ENCODE measurements at places on chromosomes 5 and 9. TPM values are rescaled to one million over a fixed set of nuclear protein-coding genes. Genes with fewer than 3 reads are reported as not detected.

IL3 gene
- not detected for total RNA-seq

TMEFF1 gene
- total RNA-seq: 1.9 TPM

OMD gene
- not detected for total RNA-seq

SH3GL2 gene
- 0.04 TPM for total RNA-seq

OR2V1 gene
- total RNA-seq: not detected

FCN2 gene
- total RNA-seq: not detected

TAF11L5 gene
- total RNA-seq: not detected

TOMM5 gene
- total RNA-seq: 450 TPM

GNA14 gene
- total RNA-seq: not detected

EGR1 gene
- total RNA-seq: 4.5 TPM

TMOD1 gene
- 0.04 TPM for total RNA-seq

- H3K4me1 ChIP-seq: no peaks in the 10 kb centered on the region
- peaks cover 10% of the 10 kb centered on the region for H3K27me3 ChIP-seq
- H3K36me3 ChIP-seq: no peaks in the 10 kb centered on the region
- no peak overlapping the region for H3K27ac ChIP-seq
Observed at GRCh38 chr9:88590558-88591146, 55.7 kb downstream of the NXNL2 start.

- no peaks in the 10 kb centered on the region for H3K36me3 ChIP-seq
- no peaks in the 10 kb centered on the region for H3K27me3 ChIP-seq
- H3K27ac ChIP-seq: peak overlapping the region; percentile 69
Observed at GRCh38 chr5:173826086-173826427, 62.1 kb upstream of the CPEB4 start.

- H3K27ac ChIP-seq: no peak overlapping the region
- H3K36me3 ChIP-seq: no peaks in the 10 kb centered on the region
- no peak for DNase-seq
- no peak overlapping the region for H3K4me3 ChIP-seq
Observed at GRCh38 chr5:91103353-91104061, 279.6 kb downstream of the ARRDC3 start.

- H3K4me3 ChIP-seq: no peak overlapping the region
- H3K36me3 ChIP-seq: no peaks in the 10 kb centered on the region
- no peak for DNase-seq
- no peaks in the 10 kb centered on the region for H3K27me3 ChIP-seq
- H3K4me1 ChIP-seq: no peaks in the 10 kb centered on the region
Observed at GRCh38 chr5:154221371-154221896, 30.9 kb downstream of the GALNT10 start.

GRCh38 chr5:77423022-77423750, 68.9 kb downstream of the WDR41 start:
- H3K36me3 ChIP-seq: no peaks in the 10 kb centered on the region
- H3K4me3 ChIP-seq: no peak overlapping the region
- DNase-seq: no peak
- H3K27me3 ChIP-seq: no peaks in the 10 kb centered on the region

- peaks cover 35% of the 10 kb centered on the region for H3K4me1 ChIP-seq
- H3K36me3 ChIP-seq: no peaks in the 10 kb centered on the region
- no peak for DNase-seq
- peaks cover 4% of the 10 kb centered on the region for H3K27me3 ChIP-seq
Observed at GRCh38 chr9:130426883-130427282, 17.9 kb upstream of the ASS1 start.

- no peak for DNase-seq
- H3K27ac ChIP-seq: no peak overlapping the region
- peaks cover 8% of the 10 kb centered on the region for H3K27me3 ChIP-seq
- H3K4me3 ChIP-seq: no peak overlapping the region
Observed at GRCh38 chr9:116151966-116152381, 1.6 kb upstream of the PAPPA start.

DNA sequence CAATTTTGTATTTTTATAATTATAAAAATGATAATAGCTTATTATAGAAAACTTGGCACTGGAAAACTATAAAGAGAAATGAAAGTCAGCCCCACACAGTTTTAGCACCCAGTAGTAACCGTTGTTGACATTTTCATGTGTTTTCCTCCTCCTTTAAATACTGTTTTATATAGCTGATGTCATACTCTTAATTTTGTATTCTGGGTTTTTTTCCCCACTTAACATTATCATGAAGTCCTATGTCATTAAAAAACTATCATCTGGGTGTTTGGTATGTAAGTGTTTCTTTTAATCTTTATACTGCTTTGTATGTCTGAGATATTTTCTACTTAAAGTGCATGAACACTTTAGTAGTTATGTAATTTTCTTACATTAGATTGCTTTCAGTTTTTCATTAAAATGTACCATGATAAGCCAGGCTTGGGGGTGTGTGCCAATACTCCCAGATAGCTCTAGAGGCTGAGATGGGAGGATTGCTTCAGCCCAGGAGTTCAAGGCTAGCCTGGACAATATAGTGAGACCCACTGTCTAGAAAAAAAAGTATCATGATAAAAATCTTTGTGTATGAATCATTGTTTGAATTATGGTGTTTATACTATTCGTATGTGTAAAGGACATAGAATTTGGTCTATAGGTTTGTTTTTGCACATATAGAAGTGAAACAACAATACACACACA, 2.7 kb downstream of the RAD50 start:
- peaks cover 30% of the 10 kb centered on the region for H3K4me1 ChIP-seq
- no peak for DNase-seq
- no peak overlapping the region for H3K27ac ChIP-seq
- no peaks in the 10 kb centered on the region for H3K27me3 ChIP-seq

GRCh38 chr5:90802474-90803317, 244.1 kb downstream of the ADGRV1 start:
- H3K4me3 ChIP-seq: no peak overlapping the region
- no peaks in the 10 kb centered on the region for H3K4me1 ChIP-seq
- no peaks in the 10 kb centered on the region for H3K36me3 ChIP-seq
- no peak overlapping the region for H3K27ac ChIP-seq

GRCh38 chr9:71010258-71010657, 111.2 kb downstream of the TRPM3 start:
- no peaks in the 10 kb centered on the region for H3K36me3 ChIP-seq
- no peak overlapping the region for H3K27ac ChIP-seq
- DNase-seq: no peak
- H3K4me1 ChIP-seq: no peaks in the 10 kb centered on the region

- H3K4me1 ChIP-seq: no peaks in the 10 kb centered on the region
- no peaks in the 10 kb centered on the region for H3K27me3 ChIP-seq
- no peaks in the 10 kb centered on the region for H3K36me3 ChIP-seq
Observed at GRCh38 chr5:175252234-175252805, 191.7 kb downstream of the DRD1 start.

DNA sequence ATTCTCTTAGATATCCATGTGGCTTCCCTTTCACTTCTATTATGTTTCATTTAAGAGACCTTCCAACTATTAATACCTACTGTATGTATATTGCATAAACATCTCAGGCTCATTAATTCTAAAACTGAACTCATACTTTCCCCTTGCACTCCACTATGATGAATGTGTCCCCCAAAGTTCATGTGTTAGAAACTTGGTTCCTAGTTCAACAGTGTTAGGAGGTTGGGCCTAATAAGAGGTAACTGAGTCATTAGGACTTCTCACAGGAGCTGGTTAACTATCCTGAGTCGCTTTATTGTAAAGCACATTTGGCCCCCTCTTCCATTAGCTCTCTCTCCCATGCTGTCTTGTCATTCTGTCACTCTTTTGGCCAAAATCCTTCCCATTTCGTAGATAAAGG, 22.0 kb downstream of the ANKHD1 start:
- DNase-seq: no peak
- H3K36me3 ChIP-seq: no peaks in the 10 kb centered on the region
- H3K4me3 ChIP-seq: no peak overlapping the region
- no peak overlapping the region for H3K27ac ChIP-seq

DNA sequence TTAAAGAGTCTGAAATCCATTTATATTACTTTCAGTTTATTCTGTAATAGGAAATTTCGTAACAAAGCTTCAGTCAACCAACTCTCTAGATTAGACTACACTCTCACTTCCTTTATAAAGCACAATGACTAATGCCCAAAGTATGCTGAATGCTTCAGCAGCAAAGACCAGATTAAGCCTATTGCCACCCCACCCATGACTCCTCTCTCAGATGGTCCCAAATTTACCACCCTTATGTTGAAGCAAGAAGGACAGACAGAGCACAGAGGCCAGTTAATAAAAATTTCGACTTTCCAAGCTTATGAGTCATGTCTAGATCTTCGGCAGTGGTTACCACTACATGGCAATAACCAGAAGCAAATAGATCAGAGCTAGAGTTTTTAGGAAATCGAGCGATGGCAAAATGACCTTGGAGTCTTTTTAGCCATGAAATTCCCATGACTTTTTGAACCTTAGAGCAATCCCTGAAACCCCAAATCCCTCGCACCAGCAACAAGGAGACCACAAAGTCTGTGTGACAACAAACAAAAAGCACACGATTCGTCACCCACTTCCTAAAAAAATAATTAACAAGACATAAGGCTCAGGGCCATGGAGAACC, 287.8 kb upstream of the RASA1 start:
- DNase-seq: peak; percentile 3
- no peaks in the 10 kb centered on the region for H3K4me1 ChIP-seq
- H3K27ac ChIP-seq: no peak overlapping the region
- no peaks in the 10 kb centered on the region for H3K36me3 ChIP-seq
- H3K4me3 ChIP-seq: no peak overlapping the region

DNA sequence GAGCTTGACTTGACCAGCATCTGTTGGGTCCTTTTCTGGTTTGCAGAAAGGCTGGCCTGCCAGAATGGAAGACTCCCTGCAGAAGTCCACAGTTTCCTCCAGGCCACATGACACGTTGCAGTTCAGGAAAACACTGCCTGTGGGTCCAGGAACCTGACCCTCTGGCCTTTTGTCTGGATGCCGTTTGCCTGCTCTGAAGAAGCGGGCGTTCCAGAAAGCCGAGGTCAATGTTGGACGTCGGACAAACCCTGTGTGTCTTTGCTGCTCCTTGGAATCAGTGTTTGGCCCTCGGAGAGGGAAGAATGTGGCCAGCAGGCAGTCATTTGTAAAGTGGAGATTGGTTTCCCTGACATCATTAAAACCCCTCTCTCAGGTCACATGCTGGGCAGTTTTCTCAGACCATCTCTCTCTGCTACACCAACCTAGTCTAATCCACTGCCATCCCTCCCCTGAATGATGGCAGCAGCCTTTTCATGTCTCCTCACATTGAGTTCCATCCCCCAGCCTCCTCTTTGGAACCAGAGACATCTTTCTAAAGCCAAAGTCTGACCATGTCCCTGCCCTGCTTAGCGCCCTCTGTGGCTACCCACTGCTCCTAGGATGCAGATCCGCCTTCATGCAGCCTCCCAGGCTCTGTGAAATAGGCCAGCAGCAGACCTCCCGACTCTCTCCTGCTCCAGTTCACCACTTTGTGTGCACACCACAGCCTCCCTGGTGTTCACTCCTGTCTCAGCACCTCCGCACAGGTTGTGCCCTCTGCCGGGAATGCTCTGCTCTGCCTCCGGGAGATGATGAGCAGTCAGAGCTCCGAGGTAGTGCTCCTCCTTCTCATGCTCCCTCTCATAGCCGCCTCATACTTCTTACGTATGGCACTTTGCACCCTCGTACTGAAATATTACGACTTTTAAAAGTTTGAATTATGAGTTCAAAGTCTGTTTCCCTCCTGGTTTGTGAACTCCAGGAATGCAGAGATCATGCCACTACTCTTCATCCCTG, 75.6 kb downstream of the RALGPS1 start:
- H3K4me3 ChIP-seq: no peak overlapping the region
- H3K36me3 ChIP-seq: no peaks in the 10 kb centered on the region
- peaks cover 15% of the 10 kb centered on the region for H3K4me1 ChIP-seq
- no peak overlapping the region for H3K27ac ChIP-seq
- H3K27me3 ChIP-seq: no peaks in the 10 kb centered on the region

DNA sequence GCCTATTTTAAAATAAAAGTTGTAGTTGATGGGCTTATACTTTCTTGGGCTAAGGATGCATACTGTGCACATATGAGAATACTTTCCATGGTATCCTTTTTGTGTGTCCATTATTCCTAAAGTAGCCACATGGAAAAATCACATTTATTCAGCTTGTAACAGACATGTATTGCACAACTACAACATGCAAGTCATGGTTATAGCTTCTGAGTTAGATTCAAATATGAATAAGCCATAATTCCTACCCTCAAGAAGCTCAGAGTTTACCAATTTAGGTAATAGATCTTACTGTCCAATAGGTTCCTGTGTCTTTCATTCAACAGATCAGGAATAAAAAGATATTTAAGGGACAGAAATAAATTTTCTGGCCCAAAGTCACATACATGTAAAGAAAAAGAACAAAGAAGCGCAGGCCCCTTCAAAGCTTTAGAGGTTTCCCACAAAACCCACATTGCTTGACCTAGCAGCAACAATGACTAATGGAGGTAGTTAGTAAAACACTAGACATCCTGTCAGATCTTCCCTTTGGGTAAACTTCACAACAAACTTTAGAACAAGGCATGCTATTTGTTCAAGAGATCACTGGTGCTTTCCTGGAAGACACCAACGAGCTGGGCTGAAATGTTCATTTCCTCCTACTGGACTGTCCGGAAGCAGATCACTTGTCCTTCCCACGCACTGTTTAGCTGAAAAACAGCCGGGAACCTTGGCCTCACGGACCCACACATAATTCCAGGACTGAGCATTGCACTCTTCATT, 78.4 kb upstream of the ITGA1 start:
- DNase-seq: peak; percentile 88
- no peaks in the 10 kb centered on the region for H3K36me3 ChIP-seq
- H3K27ac ChIP-seq: peak overlapping the region; percentile 70
- H3K27me3 ChIP-seq: no peaks in the 10 kb centered on the region

- peak overlapping the region; percentile 95 for H3K4me3 ChIP-seq
- H3K27ac ChIP-seq: peak overlapping the region; percentile 82
- no peak for DNase-seq
- no peaks in the 10 kb centered on the region for H3K36me3 ChIP-seq
- no peaks in the 10 kb centered on the region for H3K27me3 ChIP-seq
Observed at GRCh38 chr5:140108093-140109017, 5.6 kb upstream of the PURA start.

GRCh38 chr5:5371957-5372356, 50.5 kb upstream of the ICE1 start:
- H3K27me3 ChIP-seq: no peaks in the 10 kb centered on the region
- H3K27ac ChIP-seq: no peak overlapping the region
- DNase-seq: no peak
- H3K36me3 ChIP-seq: no peaks in the 10 kb centered on the region

DNA sequence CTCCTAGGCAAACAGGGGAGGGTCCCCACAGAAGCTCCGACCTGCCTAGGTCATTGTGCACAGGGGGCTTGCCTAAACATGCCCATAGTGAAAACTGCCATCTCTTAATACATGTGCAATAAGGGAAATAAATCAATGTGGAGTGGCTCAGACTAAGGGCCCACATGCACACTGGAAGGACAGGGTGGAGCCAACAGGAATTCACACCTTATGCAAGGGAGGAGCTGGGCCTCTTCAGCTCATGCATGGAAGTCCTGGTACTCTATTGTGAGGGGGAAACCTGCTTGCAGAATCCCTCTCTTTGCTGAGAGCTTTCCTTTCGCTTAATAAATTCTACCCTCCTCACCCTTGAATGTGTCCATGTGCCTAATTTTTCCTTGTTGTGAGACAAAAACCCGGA, 815.8 kb downstream of the EFNA5 start:
- H3K4me1 ChIP-seq: no peaks in the 10 kb centered on the region
- DNase-seq: no peak
- no peaks in the 10 kb centered on the region for H3K27me3 ChIP-seq
- no peaks in the 10 kb centered on the region for H3K36me3 ChIP-seq

GRCh38 chr5:43227655-43228054, 35.6 kb downstream of the NIM1K start:
- H3K4me3 ChIP-seq: no peak overlapping the region
- no peaks in the 10 kb centered on the region for H3K36me3 ChIP-seq
- H3K27me3 ChIP-seq: no peaks in the 10 kb centered on the region
- no peaks in the 10 kb centered on the region for H3K4me1 ChIP-seq
- peak; percentile 46 for DNase-seq
